ENCODE measurements at places on chromosomes 4 and X.

DNA sequence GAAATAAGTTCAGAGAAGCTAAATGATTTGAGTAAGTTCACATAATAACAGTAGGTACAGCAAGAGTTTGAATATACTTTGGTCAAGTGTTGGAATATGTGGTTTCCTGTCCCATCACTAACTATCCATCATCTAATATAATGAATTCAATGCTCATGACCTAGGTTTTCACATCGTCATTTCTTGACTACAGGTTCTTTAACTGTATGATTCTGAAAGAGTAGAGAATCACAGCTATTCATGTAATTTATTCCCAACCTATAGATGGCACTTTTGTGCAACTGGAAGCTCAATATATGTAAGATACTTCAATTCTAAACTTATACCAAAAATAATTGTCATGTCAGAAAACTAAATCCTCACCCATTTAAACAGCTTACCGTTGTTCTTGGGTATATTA is 53.1 kb downstream of the TIGD2 start:
- no peak for DNase-seq

DNA sequence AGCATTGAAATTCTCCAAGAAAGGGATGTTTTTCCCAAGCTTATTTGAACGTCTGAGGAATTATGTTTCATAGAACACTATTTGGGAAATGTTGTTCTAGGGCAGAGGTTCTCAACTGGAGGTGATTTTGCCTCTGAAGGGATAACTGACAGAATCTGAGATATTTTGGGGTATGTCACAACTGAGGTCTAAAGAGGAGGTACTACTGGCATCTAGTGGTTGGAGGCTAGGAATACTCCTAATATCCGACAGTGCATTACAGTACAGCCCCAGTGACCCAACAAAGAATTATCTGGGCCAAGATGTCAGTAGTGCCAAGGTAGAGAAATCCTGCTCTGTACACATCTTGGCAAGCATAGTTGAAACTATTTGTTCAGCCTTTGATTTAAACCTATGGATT is 6.4 kb downstream of the HSPA4L start:
- DNase-seq, result no peak

DNA sequence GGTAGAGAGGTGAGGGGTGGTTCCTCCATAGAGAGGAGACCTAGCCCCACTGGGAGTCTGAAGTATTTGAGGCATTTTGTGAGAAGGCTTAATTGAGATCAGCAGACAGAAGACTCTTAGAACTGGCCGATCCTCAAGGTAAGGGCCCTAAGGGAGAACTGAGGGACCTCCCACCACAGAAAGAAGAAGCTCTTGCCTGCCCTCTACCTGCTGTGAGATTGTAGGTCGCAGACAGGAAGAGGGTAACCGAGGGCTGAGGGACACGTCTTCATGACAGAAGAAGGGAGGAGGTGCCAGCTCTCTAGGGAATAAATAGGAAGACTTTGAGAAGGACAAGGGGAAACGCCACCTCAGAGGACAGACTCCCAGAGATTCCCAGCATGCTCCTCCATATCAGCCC is 24.1 kb upstream of the MAGEC1 start:
- no peak for DNase-seq

DNA sequence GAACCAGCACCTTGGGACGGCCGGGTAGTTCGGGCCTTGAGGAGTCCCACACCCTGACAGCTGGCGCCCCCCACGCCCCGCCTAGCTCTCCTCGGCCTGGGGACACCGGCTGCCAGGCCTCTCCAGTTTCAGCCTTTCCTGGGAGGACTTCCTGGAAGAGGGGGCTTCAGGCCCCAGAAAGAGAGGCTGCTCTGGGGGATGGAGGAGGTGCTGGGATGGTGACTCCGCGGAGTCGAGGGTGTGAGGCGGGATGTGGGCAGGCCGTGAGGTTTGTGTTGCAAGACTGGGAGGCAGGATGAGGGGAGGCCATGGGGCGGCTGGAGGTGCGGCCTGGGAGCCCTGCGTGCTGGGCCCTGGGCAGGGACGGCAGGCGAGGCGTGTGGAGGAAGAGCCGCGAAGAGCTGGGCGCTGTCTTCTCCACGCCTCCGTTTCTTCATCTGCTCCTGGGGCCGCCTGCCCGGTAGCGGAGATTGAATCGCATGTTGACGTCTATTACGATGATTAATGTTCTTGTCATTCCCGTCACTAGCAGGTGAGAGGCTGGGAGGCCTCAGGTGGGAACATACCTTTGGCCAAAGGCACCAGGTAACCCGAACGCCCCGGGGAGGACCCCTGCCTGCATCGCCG is 918 bp upstream of the FGFRL1 start:
- peak; percentile 55 for DNase-seq

DNA sequence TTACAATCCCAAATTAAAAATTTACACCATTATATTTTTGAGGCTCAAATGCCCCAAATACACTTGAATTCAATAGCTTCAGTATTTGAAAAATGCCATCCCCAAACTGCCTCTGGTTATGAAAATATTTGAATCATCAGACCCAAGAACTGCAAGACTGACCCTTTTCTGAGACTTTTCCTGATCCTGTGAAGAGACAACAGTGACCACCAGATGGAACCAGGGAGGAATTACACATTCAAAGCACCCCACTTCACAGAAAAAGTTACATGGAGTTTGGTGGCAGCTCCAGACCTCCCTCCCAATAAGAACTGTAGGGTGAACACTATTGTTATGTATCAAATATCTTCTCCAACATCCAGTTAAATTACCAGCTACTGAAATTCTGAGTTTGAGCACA is 44.0 kb upstream of the SCD5 start:
- no peak for DNase-seq

GRCh38 chr4:4521136-4521535 is 20.7 kb downstream of the STX18 start:
- no peak for DNase-seq

GRCh38 chr4:129336457-129337227 is 240.7 kb downstream of the C4orf33 start:
- DNase-seq, result no peak

DNA sequence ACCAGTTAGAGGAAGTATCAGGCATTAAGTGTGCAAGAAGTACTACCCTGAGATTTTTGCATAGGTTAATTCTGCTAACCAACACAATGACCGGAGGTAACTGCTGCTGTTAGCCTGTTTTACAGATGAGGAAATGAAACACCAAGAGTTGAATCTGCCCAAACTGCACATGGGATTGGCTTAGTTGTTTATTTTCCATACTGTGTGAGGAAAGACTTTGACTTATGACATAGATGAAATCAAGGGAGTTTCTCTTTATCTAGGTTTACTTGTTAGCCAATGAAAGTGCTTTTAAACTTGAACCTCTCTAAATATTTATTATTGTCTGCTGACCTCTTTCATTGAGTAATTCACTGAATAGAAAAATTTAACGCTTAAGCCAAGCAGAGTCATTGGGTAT is 10.3 kb downstream of the GUCY1B1 start:
- DNase-seq, result no peak

- DNase-seq, result no peak
Observed at GRCh38 chr4:37721995-37722638, 35.9 kb upstream of the RELL1 start.

DNA sequence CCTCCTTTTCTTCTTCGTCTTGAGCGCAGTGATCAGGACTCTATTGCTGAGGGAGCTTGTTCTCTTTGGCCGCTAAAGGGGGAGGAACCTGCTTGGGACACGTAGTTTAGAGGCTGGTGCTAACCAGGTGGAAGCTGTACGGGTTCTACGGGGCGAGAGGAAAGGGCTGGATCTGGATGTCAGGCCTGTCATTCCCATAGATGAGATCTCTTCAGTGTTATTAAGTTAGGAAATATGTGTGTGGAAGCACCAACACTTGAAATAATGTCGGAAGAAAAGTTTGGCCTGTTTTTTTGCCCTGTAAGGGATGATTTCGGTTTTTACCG is 643 bp downstream of the SRP72 start:
- DNase-seq, result no peak

GRCh38 chr4:8090744-8091301 is 67.8 kb downstream of the ABLIM2 start:
- no peak for DNase-seq

- no peak for DNase-seq
Observed at GRCh38 chr4:155033604-155034003, 174.8 kb upstream of the NPY2R start.
